ENCODE measurements at places on chromosomes 16 and 17.

DNA sequence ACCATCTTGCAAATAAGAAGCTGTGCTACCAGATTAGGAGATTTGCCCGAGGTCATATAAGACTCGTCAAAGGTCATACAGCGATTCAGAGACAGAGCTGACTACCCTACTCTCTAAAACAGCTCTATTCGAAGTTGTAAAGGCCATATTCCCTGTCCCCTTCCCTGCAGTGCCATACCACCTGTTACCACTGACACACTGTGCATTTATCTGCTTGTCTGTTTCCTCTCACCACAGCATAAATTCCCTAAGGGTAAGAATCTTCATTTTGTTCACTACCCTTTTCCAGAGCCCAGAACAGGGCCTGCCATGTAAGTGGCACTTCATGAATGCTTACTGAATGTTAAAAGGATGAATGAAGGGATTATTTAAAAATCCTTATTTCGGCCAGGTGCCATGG, 3.4 kb upstream of the KSR1 start:
- no peak for DNase-seq

DNA sequence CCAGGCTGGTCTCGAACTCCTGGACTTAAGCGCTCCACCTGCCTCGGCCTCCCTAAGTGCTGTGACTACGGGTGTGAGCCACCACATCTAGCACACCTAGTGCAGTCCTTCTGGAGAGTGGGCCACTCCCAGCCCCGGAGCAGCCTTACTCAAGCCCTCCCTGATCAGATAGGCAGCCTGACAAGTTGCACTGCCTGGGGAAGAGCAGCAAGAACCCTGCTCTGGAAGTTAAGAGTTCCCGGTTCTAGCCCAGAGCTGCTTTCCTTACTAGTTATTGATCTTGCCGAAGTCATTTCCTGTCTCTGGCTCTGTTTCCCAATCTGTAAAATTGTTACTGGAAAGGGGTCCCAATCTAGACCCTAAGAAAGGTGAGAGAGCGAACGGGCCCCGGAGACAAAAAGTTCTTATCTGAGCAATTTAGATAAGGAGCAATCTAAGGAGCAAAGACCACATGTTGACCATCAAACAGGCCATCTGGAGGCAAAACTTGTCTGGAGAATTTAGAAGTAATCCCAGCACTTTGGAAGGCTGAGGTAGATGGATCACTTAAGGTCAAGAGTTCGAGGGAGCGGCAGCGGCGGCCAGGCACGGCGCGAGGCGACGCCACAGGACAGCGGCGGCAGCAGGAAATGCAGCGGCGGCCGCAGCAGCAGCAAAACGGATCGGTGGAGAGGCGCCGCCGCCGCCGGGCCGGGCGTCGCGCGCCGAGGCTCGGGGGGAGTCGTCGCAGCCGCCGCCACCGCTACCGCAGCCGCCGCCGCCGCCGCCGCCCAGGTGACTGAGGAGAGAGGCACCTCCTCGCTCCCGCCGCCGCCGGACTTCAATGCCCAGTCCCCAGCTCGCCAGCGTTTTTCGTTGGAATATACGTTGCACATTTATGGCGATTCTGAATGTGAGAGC, 4.3 kb upstream of the NAGLU start:
- DNase-seq: no peak

GRCh38 chr16:79559532-79559931, 41.0 kb downstream of the MAF start:
- no peak for DNase-seq

DNA sequence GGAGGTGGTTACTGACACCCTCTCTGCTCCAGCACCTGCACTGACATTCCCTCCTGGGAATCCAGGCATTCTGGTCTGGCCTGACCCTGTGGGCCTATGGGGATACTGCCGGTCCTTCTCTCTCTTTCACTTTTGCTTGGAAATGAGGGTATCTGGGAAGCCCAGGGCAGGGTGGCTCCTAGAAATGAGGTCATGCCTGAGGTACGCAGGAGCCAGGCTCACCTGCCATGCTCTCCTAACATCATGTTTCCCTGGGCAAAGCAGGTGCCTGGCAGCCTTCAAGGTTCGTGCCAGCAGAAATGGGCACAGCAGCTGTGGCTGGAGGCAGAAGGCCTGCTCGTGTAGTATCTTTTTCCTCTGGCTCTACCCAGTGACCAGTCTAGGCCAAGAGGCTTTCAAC, 3.3 kb downstream of the ITGA3 start:
- DNase-seq: no peak

GRCh38 chr16:10587622-10588021, 7.2 kb upstream of the EMP2 start:
- DNase-seq: no peak

DNA sequence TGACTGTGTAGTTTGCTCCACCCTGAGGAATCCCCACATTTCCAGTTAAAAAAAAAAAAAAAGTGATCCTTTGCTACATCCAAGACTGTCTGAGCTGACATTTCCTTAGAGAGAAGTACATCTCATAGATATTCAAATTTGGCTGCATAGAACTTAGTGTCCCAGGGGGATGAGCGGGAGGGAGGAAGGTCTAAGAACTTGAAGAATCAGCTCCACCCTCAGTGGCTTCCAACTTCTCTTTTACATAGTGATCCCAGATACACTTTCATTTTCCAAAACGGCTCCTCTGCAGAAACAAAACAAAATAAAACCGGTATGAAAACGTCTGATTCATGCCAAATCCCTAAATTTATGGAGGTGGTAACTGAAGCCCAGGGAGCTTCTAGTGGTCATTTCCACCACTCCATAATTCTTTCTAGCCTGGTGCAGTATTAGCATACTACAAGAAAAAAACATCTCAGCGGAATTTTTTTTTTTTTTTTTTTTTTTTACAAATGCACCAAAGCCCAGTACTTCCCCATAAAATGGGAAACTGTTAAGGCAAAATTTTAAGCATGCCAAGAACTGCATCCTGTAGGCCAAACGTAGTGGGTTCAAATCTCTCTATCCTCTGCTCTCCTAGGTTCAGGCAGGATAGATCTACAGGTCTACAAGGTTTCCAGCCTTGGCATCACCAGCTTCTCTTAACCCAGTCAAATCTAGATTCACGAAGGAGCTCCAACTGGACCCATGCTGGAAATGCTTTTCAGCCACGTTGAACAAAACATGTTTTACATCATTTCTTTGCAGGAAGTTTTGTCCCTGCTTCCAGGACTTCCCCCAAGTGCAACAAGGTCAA, 29.3 kb downstream of the MAF start:
- DNase-seq: no peak

GRCh38 chr16:28491230-28491969, 474 bp downstream of the CLN3 start:
- DNase-seq: no peak

GRCh38 chr17:32854207-32854606, 22.7 kb downstream of the MYO1D start:
- DNase-seq: no peak

- DNase-seq: no peak
These were observed 44.6 kb downstream of the ABAT start for GRCh38 chr16:8718851-8719680.

- no peak for DNase-seq
These were observed 58.0 kb downstream of the XYLT1 start for GRCh38 chr16:17412791-17413190.

GRCh38 chr17:48814504-48814903, 2.5 kb downstream of the TTLL6 start:
- DNase-seq: peak; percentile 46

- no peak for DNase-seq
These were observed 9.4 kb upstream of the TEDC2 start for GRCh38 chr16:2450535-2450934.

GRCh38 chr16:26642047-26642664, 424.6 kb upstream of the C16orf82 start:
- no peak for DNase-seq

GRCh38 chr16:68450741-68451255, 2.5 kb upstream of the SMPD3 start:
- DNase-seq: no peak

- no peak for DNase-seq
These were observed 30.2 kb downstream of the TPSG1 start for GRCh38 chr16:1194665-1195392.

- no peak for DNase-seq
These were observed at the start of gene FSCN2 for GRCh38 chr17:81527591-81528383. Gene FSCN2 (plus strand): TSS chr17:81528377. CDS start chr17:81528532, 155 bp downstream.

DNA sequence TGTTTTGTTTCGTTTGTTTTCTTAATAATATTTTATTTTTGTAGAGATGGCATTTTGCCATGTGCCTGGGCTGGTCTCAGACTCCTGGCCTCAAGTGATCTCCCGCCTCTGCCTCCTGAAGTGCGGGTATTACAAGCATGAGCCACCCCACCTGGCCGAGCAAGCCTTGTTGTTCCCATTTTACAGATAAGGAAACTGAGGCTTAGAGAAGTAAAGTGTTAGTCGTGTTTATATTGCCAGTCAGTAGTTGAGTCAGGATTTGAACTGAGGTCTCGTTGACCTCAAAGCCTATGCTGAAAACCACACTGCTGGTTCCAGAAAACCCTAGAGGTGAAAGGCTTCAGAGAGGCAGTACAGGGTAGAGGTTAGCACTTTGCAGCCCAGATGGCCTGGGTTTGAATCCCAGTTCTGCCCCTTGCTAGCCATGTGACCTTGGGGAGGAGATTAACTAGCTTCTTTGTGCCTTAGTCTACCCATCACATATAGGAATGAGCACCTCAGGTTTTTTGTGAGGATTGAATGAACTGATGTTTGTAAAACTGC, 102.0 kb downstream of the ABCC6 start:
- DNase-seq: no peak

- no peak for DNase-seq
These were observed 231.4 kb downstream of the SNX29 start for GRCh38 chr16:12207939-12208338.

- no peak for DNase-seq
These were observed 195.8 kb downstream of the KCNJ2 start for GRCh38 chr17:70365091-70365583.

DNA sequence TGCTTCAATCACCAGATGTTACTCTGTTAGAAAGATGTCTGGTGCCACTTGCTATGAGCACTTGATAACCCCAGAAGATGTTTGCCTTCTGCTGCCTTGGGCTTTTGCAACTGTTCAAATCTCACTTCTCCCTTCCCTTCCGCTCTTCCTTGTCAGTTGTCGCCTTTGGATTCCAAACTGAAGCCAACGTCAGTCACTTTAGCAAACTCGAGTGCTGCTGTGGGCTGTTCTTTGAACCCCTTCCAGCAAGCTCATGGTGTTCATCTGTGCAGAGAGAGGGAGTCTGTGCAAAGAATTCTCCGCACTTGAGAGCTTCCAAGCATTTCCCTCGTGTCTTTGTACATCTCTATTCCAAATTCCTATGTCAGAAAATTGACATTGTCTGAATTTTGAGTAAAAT, 879.4 kb downstream of the CDH11 start:
- no peak for DNase-seq

- no peak for DNase-seq
These were observed 5.4 kb downstream of the MAP3K14 start for GRCh38 chr17:45311401-45311759.

- DNase-seq: no peak
These were observed 203.6 kb downstream of the HS3ST3A1 start for GRCh38 chr17:13398091-13398490.

DNA sequence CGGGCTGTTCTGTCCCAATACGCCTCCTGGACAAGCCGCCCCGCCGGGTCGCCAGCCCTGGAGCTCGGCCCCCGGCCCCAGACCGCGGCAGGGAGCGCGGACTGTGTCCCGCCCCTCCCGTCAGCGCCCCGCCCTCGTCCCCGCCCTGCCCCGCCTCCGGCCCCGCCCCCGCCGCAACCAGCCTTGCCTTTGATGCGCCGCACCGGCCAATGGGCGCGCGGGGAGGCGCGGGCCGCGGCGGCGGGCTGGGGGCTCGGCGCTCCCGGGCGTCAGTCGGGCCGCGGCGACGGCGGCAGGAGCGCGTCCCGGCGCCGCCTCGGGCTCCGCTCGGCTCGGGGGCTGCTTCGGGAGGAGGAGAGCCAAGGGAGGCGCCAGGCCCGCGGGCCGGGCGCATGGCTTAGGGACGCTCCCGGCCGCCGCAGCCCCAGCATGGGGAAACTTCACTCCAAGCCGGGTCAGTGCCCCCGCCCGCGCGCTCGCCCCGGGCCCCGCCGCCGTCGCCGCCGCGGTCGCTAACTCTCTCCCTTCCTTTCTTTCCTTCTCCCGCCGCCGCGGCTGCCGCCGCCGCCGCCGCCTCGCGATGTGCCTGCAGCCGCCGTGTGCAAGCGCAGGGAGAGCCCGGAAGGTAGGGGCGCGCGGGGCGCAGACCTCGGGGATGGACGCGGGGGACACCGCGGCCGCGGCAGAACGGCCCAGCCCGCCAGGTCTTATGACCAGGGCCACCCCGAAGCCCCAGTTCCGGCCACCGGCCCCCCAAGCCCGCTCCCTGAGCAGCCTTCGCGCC, at the start of gene NKD1:
NKD1 (plus strand) TSS at position 272 of the 784 bp plus-strand sequence; CDS start at position 430, 158 bp downstream.
- DNase-seq: peak; percentile 56

All from stimulated activated CD8-positive, alpha-beta memory T cell treated with anti-CD3 and anti-CD28 coated beads, Interleukin-4, amount 100 ng/mL, for 1 hour (primary cell).